Caco-2 (cell line): ENCODE measurements at places on chromosomes 3 and 15. TPM values are rescaled to one million over a fixed set of nuclear protein-coding genes. Genes with fewer than 3 reads are reported as not detected.

DNA sequence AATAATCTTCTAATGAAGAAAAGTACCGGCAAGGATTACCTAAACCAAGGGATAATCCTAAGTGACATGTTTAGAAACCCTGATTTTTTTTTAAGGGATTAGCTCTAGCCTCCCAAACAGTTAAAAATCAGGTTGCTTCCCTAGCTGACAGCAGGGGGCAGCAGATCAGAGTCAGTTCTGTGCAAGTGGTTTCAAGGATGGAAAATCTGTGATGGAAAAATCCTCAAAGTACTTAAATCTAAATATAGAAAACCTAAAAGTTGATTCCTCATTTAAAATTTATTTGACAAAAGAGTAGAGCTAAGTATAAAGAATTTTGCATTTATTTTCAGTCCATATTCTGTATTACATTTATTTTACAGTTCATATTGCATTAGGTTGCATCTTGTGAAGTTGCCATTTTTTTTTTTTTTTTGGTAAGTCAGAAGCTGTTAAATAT, 107.6 kb downstream of the PEX5L start:
- no peaks in the 10 kb centered on the region for H3K36me3 ChIP-seq
- H3K27ac ChIP-seq: no peak overlapping the region
- peak; percentile 57 for DNase-seq
- H3K4me1 ChIP-seq: no peaks in the 10 kb centered on the region

- H3K27ac ChIP-seq: no peak overlapping the region
- H3K27me3 ChIP-seq: no peaks in the 10 kb centered on the region
- no peaks in the 10 kb centered on the region for H3K36me3 ChIP-seq
- H3K4me3 ChIP-seq: no peak overlapping the region
Observed at GRCh38 chr3:15291589-15292541, 40.5 kb downstream of the SH3BP5 start.

DNA sequence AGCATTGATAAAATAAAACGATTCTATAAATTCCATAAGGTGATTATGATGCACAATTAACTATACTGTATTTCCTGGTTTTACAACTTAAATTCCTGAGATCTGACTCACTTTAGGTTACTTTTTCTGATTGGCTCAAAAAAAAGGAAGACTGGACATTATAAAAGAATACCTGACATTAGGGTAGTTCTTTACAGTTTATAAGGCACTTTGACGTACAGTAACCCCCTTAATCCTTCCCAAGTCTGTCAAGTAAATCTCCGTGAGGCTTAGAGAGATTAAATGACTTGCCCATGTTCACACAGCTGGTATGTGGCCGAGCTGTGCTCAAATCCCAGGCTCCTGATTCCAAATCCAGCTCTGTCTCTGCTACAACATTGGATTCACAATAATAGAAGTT, 1.0 kb upstream of the SLTM start:
- DNase-seq: no peak
- peak overlapping the region; percentile 52 for H3K4me3 ChIP-seq
- peaks cover 12% of the 10 kb centered on the region for H3K4me1 ChIP-seq
- no peaks in the 10 kb centered on the region for H3K27me3 ChIP-seq

DNA sequence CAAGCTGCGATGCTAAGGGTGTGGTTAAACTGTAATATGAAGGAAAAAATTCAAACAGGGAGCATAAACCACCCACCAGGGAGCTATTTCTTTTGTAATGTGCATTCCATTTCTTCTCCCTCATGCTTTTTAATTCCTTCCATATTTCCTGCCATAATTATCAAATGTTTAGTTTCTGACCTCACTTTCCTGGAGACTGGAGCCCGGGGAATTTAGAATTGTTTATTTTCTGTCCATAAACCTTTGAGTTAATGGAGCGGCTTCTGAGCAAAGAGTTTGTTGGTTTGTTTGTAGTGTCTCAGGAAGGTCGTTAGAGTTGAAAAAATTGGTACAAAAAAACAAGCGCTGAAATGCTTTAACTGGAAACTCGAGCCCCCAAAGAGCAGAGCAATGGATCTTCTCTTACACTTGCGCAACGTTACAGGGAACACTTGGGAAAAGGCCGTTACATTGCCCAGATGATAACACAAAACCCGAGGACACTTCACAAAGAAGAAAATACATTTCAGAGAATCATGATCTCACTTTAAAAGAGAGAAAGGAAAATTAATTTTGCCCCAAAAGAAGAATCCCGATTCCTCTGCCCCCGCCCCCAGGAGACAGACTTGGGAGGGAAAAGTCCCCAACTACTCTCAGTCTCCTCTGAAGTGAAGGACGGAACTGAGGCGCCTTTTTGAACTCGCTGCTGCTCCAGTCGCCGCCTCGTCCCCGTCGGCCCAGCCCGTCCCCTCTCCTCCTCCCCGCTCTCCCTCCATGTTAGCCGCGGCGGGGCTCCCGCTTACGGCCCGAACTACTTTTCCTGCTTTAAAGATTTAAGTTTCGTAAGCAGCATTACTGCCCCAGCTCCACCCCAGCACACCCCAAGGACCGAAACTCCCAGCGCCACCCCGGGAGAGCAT, 842 bp downstream of the FSTL1 start:
- no peaks in the 10 kb centered on the region for H3K27me3 ChIP-seq
- peak overlapping the region; percentile 37 for H3K4me3 ChIP-seq
- H3K4me1 ChIP-seq: no peaks in the 10 kb centered on the region
- DNase-seq: no peak
- peak overlapping the region; percentile 39 for H3K27ac ChIP-seq

DNA sequence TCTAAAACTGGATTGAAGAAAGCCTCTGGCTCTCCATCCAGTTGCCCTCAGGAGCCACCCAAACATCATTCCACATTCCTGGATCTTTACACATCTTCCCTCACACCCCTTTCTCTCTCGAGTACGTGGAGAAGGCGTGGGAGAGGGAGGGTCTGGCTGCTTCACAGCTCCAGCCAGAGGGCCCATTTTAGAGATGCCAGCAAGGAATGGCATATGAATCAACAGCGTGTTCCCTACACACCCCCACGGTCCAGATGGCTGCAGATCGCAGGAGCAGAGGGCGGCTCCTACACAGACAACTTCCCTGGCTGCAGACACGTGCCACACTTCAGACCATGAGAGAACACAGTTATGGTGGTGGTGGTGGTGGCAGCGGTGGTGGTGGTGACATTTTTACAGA, 280.1 kb downstream of the ERC2 start:
- H3K4me1 ChIP-seq: no peaks in the 10 kb centered on the region
- H3K27ac ChIP-seq: no peak overlapping the region
- no peak for DNase-seq
- no peak overlapping the region for H3K4me3 ChIP-seq

GRCh38 chr3:53009826-53010539, 35.9 kb downstream of the SFMBT1 start:
- DNase-seq: no peak
- H3K4me1 ChIP-seq: peaks cover 13% of the 10 kb centered on the region; the same call in 1 of the 2 replicates
- H3K27me3 ChIP-seq: no peaks in the 10 kb centered on the region
- peak overlapping the region; percentile 7 for H3K27ac ChIP-seq
- H3K36me3 ChIP-seq: no peaks in the 10 kb centered on the region

HCN4 gene
- 0.16 and 0.29 TPM in 2 replicates for total RNA-seq

NMNAT3 gene
- 17.5 and 17.6 TPM in 2 replicates for total RNA-seq

FOXL2 gene
- 1.4 and 1.8 TPM in 2 replicates for total RNA-seq
